Stimulated activated CD8-positive, alpha-beta memory T cell treated with anti-CD3 and anti-CD28 coated beads, Interleukin-7, amount 100 ng/mL, for 4 hours (primary cell): ENCODE measurements at places on chromosomes 3 and 15.

- no peak for DNase-seq
Measured at GRCh38 chr15:88650556-88650955, 11.7 kb downstream of the ISG20 start.

DNA sequence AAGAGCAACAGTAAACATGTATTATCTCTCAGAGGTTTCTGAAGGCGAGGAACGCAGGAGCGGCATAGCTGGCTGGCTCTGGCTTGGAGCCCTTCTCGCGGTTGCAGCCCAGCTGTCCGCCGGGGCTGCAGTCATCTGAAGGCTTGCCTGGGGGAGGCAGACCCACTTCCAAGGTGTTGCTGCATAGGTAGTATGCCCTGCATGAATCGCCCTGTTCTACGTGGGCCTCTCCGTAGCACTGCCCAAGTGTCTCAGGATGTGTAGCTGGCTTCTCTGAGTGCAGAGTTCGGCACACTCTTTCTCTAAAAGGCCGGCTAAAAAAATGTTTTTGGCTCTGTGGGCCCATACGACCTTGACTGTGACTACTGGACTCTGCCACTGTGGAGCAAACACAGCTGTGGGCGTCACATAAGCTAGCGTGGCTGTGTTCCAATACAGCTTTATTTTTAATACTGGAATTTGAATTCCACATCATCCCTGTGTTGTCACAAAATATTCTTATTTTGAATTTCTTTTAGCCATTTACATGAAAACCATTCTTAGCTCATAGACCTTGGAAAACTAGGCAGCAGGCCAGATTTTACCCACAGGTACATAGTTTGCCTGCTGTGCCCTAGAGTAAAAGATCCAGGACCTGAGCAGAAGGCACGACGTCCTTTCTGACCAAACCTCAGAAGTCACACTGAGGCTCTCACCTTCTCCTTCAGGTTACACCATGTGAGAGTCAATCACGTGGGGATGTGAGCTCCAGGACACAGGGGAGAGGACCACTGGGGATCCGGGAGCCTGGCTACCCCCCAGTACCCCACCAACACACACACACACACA is 55.9 kb downstream of the PGPEP1L start:
- no peak for DNase-seq

- no peak for DNase-seq
Measured at GRCh38 chr3:149957361-149958125, 13.2 kb downstream of the PFN2 start.

DNA sequence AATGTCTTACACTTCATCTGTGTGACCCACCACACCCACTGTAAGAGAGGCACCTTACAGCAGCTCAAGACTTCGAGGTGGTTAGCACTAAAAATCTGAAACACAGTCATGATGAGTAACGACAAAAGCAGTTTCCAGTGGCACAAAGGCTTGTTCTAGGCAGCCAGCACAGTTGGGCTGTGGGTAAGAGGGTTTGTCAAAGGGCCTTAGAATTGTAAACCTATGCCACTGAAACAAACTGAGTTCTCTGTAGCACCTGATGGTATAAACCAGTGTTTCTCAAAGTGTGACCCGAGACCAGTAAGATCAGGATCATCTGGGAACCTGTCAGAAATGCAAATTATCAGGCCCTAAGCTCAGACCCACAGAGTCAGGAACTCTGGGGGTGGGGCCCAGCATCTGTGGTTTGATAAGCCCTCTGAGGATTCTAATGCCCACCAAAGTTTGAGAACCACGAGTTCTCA is 36.5 kb downstream of the DAPK2 start:
- DNase-seq: peak; percentile 30

DNA sequence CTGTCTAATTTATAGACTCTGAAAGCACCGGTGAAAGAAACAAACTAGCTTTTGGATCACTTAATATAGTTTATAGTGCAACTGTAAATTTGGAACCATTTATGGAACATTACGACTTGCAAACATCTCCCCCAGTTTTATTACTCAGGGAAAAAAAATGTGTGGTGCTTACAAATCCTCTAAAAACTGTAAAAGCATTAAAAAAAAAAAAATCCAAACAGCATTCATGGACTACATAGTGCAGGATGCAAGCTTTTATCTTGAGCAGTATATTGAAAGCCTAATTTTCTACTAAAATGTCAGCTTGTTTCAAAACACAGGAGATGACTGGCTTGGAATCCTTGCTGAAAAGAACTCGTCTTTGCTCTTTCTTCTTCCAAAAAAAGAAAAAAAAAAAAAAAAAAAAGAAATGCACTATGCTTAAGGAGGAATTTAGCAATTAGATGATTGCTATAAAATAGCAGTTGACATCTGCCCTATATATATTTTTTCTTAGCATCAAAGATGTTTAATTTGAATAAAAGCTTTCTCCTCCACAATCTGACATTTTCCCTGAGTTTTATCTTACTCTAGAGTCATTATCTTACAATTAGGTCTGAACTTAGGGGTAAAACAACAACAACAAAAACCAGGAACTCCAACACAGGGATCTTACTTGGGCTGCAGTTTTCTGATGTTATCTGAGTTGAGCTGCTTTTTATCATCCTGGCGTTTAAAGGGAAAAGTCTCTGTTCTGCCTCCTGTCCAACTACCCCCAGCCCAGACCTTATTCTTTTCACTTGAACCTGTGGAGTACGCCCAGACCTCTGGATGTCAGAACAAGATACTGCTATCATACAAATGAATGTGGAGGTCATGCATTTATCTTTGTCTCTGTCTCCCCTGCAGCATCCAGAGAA is 62.6 kb upstream of the PDZRN3 start:
- DNase-seq: no peak

- DNase-seq: no peak
Measured at GRCh38 chr3:64685800-64686445, 1.9 kb downstream of the ADAMTS9 start.

DNA sequence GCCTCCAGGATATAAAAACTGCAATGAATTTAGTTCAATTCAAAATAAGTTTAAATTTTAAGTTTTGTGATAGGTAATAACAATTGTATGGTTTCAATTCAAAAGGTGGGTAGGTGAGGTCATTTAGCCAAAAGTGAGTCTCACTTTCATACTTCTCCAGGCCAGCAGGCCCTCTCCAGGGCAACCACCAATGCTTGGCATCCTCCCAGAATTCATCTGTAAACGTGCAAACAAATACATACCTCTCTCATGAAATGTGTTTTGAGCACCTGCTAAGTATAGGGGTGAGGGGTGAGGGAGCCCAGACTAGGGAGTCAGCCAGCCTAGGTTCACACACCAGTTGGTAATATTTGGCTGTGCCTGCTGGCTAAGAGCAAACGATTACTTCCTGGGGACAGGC is 22.0 kb upstream of the RBSN start:
- DNase-seq: no peak

GRCh38 chr15:101579631-101580163 is 72.5 kb downstream of the TM2D3 start:
- no peak for DNase-seq

DNA sequence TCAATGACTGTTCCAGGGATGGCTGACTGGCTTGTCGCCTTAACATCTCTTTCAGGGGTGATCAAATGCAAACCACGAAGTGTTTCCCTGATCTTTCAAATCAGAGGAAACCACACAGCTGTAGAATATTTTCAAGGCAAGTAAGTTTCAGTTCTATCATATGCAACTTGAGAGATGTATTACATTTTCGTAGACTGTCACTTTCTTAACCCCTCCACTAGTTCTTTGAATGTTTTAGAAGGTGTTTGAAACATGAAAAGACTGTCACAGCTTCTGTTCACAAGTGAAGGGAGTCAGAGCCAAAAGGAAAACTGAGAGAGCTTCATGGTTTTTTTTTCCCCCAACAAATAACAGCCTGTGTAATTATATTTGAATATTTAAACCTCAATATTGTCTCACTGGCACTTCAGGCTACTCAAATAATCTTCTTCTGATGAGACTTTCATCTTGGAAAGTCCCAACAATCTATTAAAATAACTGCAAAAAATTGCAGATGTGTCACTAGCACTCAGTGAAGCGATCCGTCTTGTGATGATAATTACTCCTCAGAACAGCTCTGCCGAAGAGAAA is 25.9 kb upstream of the CAPN7 start:
- DNase-seq: no peak

DNA sequence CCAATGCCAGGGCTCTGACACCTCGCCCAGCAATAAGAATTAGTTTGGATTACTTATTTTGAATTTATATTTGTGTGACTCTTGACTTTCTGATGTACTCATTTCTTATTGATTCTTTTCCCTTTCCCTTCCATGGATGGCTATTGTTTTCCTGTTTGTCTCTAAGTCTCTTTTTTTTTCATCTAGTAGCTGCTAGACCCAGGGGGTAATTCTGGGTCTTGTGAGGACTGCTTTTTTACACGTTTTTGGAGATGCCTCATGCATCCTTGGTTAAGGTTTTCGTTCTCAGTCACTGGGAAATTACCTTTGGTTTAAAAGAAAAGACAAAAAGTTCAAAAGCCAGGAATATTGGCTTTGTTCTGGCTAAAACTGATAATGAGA is 70.2 kb upstream of the STRIT1 start:
- DNase-seq: no peak

DNA sequence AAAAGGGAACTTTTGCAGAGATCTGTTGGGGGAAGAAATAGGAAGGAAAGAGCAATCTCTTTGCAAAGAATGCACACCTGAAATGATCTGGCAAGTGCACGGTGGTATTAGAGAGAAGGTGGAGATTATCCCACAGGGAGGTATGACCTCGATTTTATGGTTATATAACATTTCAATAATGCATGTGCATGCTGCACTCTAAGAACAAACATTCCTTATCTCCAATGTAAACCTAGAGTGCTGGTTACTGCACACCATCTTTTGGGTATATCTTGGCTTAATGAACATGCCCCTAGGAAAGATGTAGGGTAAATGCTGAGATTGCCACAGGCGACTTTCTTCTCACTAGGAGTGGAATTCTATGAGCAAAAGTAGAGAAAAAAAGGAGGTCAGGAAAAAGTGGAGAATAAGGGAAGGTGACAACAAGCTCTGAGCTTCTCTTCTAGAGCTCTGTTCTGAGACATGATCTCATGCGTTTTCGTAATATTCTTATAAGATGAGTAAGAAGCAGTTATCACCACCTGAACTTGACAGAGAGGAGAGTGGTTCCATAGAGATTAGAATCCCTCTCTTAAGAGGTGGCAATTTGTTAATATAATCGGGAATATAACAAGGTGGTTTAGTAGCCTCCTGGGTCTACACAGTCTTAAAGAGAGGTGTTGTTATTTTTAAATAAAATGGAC is 117.5 kb upstream of the TMC3 start:
- no peak for DNase-seq
